ENCODE measurements at places on chromosomes 2 and 18. TPM values are rescaled to one million over a fixed set of nuclear protein-coding genes. Genes with fewer than 3 reads are reported as not detected.
A peak's percentile ranks its signal among the peaks of the same experiment; 100 is the strongest.

GRCh38 chr18:72208920-72209676 lies 335.0 kb downstream of the CBLN2 start:
- DNase-seq, result no peak

GRCh38 chr18:62844850-62845643 lies 129.7 kb downstream of the PHLPP1 start:
- no peak for DNase-seq

CCL20 gene
- total RNA-seq, result 0.45 TPM

DNA sequence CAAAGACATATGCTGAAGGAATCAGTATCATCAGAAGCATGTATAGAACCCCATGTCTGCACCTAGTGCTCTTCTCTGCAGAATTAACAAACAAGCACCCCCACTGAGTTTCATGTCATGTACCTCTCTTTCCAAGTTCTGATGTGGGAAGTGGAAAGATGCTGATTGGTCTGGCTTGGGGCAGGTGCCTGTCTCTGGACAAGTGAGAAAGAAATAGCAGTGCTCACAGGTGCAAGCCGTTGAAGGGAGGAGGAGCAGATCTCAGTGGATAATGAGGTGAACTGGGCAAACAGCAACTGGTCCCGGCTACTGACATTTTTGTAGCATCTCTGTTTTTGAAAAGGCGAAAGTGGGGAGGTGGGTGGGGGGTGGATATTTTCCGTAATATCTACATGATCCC lies 17.5 kb upstream of the ACVR1 start:
- no peak for DNase-seq

DNA sequence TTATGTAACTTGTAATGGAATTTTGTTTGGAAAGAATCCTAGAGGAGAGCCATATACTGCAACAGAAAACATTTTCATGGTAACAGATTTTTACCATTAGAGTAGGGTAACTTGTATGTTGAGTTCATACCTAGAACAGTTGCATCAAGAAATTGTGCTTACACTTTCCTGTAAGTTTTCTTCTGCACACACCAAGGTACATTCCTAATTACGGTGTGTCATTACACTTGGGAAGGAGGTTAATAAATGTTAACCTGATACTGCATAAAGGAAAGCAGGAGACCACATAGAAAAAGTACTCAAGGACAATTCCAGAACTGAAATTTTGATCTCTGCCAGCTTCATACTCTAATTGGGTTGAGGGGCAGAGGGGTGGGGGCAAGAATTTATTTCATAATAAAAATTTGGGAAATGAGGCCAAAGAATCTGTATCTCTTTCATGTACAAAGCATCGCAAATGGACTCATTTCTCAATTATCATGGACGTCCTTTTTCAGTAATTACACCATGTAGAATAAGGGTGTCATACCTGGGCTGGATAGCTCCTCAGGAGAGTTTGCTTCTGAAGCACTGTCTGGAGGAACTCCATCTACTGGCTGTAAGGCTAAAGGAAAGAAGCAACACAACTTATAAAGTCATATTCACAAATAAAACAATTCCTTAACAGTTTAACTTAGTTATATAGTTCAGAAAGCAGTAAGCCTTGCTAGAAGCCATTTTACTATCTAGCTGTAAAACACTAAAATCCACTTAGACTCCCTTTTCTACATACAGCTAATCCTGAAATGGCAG lies 82.8 kb upstream of the GRB14 start:
- DNase-seq, result no peak

DNA sequence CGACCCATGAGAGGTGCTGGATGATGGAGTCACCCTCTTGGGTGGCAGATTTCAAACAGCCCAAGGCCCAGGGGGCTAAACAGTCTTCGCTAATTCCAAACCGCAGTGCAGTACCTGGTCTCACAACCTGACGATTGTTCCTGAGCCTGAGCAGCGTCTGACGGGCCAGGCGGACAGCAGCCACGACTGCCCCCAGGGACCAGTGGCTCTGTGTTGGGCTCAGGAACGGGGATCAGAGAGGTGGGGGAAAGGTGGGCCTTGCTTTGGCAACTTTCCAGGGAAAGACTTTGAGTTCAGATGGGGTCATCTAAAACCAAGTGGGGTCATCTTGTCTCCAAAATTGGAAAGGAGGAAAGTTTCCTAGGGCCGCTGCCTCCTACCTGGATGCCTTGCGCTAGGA lies 492 bp downstream of the COLEC11 start:
- DNase-seq, result peak; percentile 25

DNA sequence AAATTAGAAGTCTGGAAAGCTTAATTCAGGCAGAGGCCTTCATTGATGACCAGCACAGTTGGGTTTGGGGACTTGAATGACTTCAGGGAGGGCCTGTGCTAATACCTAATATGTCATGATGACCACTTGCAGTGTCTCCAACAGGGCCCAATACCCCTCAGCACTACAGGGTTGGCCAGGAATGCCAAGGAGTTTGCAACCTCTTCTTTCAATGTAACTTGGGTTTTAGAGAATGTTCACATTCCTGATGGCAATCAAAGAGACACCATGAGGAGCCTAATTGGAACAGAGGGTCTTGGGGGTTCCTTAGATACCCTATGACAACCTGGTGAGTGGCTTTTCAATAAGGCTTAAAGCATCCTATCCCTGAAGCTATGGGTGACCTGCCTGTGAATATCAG lies 52.4 kb upstream of the ST8SIA3 start:
- DNase-seq, result no peak

DNA sequence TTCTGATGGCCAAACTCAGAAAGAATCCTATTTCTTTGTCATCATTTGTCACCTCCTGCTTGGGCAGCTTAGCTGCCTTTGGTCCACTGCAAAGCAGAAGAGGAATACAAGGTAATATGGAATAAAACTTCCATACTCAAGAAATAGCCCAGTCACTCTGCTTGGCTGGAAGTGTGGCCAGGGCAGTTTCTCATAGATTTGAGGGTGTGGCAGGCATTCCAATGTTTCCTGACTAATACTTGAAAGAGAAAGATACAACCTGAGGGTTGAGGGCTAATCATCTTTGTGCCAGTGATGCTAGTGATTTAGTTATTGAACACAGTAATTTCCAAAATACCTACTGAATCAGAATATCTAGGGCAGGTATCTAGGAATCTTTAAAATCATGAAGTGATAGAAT lies 83.1 kb downstream of the FAM161A start:
- DNase-seq, result no peak

- DNase-seq, result no peak
Measured at GRCh38 chr2:241041589-241042158, 43.3 kb downstream of the SNED1 start.

GRCh38 chr2:4246364-4247131 lies 543.2 kb downstream of the DCDC2C start:
- no peak for DNase-seq

DNA sequence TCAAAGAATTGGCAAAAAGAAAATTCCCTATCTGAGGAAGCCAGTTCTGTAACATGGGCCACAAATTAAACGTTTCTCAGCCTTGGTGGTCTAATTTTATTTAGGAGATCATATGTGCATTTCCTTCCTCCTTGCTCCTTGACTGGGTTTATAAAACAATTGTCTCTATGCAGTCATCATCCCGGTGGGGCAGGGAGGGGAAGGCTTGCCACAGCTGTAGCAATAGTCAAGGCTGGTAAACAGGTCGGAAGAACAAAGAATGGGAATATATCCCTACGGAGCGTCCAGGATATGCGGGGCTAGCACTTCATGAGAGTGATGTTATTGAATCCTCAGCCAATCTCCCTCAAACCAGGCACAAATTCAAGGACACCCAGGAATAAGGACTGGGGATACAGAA lies 143.8 kb downstream of the RNF152 start:
- DNase-seq, result no peak

- DNase-seq, result no peak
Measured at GRCh38 chr18:73520229-73520628, 627.4 kb downstream of the FBXO15 start.

DNA sequence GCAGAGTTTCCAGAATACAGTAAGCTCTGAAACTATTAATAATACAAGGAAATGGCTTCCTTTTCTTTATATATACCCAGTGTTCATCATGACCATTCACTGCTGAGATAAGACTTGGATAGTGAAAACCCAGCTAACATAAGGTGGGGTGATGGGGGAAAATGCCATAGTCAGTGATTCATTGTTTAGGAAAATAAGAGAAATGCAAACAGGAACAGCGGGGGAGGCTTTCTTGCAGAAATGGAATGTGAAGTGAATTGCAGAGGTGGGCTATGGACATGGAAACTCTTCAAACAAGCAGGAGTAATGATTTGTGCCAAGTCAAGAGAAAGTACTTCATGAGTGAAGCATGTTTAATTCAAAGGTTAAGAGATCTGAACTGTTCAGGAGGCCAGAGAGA lies 519.4 kb downstream of the TDRD15 start:
- DNase-seq, result no peak

DNA sequence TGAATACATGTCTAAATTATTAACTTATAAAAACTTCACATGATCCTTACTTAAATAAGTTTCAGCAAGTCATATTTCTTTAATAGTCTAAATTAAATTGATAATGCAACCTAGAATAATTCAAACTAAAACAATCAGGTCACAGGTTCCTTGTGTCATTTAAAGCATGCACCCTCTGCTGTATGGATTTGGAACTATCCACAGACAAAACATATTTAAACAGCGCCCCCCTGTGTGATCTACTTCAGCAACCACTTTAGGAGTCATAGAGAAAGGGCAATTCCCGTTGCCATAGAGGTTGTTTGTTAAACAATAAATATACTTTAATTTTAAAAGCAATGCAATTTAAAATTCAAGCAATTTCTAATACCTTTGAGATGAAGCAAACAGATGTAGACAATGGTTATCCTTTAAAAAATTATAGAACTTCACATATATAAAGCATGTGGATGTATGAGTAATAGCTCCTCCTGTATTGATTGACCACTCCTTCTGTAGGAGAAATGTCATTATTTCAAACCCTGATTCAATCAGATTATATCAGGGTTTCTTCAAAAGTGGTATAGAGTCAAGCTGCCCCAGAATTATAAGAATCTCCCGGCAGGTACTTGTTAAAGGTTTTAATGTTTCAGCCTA lies 21.2 kb downstream of the GRB14 start:
- no peak for DNase-seq

DNA sequence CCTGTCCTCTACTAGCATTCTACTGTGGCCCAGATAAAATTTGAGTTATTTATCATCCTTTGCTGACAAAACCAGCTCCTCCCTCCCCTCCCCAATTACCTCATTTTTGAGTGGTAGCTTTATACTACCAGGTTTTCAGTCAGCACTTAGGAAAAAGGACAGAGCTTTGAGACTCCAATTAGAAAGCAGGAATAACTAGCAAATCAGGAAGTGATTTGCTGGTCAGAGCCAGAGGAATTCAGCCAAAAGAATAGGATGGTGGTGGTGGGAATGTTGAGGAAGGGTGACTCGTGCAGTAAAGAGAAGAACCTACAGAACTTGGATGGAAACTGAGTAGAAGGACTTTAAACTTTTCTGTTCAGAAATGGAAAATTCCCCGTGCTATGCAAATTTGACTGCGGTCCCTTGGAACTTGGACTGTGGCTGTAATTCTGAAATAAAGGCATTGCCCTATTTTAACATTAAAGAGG lies 3.7 kb downstream of the MYL12B start:
- no peak for DNase-seq

STARD6 gene
- total RNA-seq, result not detected

ALKAL2 gene
- 21.2 TPM for total RNA-seq

PEX13 gene
- total RNA-seq, result 17.6 TPM

GRCh38 chr18:45837283-45838070 lies 12.0 kb downstream of the SIGLEC15 start:
- DNase-seq, result peak; percentile 83

PROM2 gene
- total RNA-seq, result 2.8 TPM
